ENCODE measurements at places on chromosomes 5 and 9.

GRCh38 chr5:171543148-171543815 is 123.8 kb downstream of the FGF18 start:
- no peak for DNase-seq

DNA sequence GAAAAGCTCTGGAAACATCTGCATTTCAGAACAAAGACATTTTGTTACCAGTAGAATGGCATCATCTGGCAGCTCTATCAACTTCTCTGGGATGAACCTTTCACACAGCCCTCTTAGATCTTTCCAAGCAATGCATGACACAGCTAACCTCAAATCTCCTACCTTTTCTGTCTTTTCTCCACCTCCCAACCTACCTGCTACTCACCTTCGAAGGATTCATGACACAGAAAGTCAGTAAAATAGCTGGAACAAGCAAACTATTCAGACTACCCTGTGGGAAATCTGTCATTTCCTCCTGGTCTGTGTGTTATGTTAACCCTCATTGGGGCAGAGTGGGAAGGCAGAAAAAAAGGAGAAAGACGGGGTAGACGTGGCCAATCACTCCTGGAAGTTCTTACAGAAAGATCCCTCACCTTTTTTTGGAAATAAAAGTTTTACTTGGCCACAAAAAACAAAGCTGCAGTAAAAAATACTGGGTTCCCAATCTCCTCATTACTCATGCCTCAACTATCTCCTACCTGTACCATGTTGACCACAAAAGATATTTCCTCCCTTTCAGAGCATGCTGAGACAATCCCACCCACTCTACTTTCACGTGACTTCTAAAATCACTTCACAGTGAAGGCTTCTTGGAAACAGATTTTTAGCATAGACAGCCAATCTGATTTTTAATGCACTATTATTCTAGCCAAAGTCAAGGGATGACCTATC is 362.1 kb upstream of the RFX3 start:
- DNase-seq: no peak

- DNase-seq: no peak
These were observed 66.9 kb downstream of the ZCCHC7 start for GRCh38 chr9:37187292-37187691.

DNA sequence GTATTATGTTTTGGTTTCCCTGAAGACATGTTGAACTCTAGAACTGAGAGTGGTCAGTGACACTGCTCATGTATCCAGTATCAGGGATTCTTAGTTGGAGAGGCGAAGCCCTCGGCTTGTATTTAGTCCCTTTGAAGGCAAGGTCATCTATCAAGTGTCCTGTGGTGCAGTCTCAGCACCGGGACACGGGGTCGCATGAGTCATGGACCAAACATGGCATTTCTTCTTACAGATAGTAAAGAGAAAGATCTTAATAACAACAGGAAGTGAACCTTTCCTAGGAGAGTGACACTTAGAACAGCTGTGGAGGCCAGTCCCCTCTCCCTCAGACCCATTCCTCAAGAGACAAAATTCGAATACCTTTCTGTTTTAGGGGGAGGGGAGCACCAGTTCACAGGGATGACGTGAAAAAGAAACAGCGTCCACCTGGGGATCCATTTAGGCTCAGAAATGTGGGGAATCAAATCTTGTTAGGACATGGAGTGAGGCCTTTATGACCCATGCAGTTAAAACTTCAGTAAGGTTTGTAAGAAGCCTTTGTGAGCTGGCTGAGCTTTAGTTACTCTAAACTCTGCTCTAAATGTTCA is 86.5 kb downstream of the ADGRV1 start:
- no peak for DNase-seq

DNA sequence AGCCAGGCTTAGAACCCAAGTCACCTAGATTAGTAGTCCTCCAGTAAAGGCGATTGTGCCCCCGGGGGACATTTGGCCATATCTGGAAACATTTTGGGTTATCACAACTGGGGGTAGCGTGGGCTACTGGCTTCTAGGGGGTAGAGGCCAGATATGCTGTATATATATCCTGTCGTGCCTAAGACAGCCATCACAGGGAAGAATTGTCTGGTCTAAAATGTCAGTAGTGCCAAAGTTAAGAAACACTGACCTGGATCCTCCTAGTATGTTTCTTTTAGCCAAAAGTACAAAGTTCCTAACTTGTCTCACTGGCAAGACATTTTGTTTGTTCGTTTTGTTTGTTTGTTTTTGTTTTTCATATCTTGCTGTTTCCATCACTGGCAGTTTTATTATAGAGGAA is 13.8 kb downstream of the RABEPK start:
- DNase-seq: no peak

- no peak for DNase-seq
These were observed 154.4 kb downstream of the GLIS3 start for GRCh38 chr9:4145482-4145881.

DNA sequence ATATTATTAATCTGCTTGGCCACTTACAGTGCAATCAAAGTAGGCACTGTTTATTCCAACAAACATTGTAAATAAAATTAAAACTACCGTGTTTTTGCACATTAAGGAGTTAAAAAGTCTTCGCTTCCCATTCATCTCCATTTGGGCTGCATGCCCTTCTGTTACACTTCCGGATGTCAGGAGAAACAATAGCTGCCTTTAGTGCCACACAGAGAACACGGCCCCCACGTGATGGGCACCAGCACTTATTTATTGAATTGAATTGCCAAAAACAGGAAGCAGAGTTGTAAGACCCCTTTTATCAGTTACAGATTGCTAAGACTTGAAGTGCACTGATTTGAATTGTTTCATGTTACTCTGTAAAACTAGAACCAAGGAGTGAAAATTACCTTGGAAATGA is 80.4 kb downstream of the LHFPL2 start:
- no peak for DNase-seq

DNA sequence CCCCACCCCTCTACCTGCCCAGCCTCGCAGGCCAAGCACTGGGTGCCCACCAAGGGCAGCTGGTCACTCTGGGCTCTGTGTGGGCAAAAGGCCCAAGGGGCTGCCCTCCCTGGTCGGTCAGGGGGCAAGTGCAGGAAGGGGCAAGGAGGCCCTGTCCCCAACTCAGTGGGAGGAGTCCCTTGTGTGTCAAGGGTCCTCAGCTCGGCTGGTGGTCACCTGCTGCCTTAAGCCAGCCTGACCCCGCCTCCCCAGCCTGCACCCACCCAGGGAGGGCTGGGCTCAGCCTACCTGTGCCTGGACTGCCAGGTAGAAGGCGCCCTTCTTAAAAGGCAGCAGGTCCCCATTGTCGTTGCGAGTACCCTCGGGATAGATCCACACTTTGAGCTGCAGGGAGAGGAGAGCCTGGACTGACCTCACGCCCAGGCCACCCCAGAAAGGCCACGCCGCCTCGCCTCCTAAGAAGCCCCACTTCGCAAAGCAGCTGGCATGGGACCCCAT is 10.9 kb downstream of the AGPAT2 start:
- DNase-seq: no peak

- no peak for DNase-seq
These were observed 11.7 kb upstream of the CFAP157 start for GRCh38 chr9:127694890-127695720.

DNA sequence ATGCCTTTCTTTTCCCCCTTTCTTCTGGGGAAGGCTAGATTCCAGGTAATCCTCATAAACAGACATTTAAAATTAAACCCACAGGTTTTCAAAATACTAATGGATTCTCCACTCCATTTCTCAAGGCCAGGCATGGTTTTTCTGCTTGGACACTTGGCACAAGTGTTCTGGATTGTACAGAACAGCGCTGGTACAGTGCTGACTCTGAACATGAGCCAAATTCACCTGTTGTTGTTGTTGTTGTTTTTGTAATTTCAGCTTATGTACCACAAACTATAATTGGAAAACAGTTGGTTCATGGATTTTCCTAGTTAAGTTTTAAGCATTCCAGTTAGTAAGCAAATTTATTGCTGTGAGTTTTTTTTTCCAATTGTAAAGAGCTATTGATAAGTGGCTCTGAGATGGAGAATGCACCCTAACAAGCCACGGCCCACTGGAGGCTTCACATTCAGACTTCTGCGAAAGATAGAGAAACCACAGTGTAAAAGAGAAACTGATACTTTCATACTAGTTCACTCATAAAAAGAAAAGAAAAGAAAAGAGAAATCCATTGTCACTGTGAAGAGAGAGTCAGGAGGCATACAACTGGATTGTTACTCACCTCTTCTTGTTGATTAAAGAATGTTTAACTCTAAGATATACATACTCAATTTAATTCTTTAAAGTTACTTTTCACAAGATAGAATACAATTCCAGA is 16.2 kb upstream of the ITGA1 start:
- no peak for DNase-seq

DNA sequence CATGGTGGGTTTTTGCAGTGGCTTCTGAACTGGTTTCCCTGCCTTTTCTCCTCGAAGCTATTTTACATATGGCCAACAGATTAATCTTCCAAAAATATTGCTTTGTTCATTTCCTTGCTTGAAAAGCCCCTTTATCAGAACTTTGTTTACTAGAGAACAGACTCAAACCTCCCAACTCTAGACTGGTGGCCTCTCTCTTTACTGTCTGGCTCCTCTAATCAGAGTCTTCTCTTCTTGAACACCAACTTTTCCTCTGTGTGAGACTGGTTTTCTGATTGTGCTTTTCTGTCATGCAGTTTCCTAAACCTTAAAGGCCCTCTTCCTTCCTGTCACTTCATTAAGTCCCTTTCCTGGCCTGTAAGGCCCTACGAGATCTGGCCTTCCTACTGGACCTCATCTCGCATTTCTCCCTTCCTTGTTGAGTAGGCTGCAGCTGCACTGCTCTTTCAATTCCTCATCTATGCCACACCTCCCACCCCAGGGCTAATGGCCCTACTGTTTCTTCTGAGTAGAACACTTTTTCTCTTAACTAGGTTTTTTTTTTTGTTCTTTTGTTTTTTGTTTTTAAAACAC is 5.7 kb downstream of the C9orf43 start:
- DNase-seq: no peak

GRCh38 chr9:15485836-15486666 is 24.7 kb downstream of the PSIP1 start:
- DNase-seq: no peak

DNA sequence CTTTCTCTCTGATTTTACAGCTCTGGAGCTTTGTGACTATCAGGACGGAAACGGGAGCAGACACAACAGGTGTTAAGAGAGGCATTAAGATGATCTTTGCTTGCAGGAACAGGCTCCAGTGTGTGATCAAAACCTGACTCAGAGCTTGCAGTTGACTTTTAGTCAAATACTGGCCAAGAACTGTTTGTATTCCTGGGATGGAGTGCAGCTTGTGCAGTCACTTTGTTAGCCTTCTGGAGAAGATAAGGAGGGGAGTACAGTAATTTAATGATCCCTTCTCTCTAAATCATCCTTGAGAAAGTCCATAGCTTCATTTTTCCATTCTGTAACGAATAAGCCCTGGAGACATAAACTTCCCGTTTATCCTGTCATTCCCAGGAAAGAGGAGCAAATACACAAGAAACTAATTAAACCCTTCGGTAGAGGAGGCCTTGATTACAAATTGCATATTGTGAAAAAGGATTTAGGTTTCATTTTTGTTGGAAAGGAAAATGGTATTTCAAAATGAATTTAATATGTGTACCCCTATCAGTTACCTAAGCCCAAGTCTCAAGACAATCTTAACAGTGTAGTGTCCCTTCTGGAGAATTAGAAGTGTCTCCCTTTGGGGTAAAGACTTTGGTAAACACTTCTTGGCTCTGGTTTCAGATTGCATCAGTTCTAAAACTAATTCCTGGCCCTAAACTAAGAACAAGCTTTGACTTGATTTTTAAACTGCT is 3.1 kb upstream of the STOM start:
- DNase-seq: no peak

GRCh38 chr5:107474361-107474715 is 196.4 kb downstream of the EFNA5 start:
- no peak for DNase-seq

- no peak for DNase-seq
These were observed 230.1 kb downstream of the PAX5 start for GRCh38 chr9:36803961-36804360.

DNA sequence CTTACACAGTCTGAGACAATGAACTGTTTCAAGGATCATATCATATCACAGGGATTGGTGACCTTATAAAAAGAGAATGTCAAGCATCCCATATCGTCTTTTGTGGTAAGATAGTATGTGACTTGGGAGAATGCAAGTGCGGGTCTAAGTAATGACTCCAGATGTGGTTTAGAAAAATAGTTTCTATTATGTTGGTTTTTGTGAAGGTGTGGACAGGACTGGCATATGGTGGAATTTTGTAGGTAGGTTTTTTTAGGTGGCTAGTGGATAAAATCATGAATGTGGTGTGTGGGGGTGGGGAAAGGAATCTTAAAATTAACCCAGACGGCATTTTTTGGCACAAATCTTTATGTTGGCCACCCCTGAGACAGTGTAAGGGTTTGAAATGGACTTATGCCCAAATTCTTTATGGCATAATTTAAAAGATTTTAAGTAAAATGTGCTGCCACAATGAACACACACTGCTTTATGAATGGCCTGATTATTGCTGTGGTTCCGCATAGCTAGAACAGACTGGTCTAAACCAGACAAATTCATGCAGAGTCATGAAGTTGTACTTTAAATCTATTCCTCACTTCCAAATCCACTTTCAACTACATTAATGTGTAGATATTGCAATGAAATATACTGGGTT is 204.8 kb upstream of the HAPLN1 start:
- no peak for DNase-seq

- DNase-seq: no peak
These were observed 180.0 kb downstream of the FGF18 start for GRCh38 chr5:171599411-171599810.

- no peak for DNase-seq
These were observed 61.6 kb upstream of the C9orf72 start for GRCh38 chr9:27634879-27635278.

DNA sequence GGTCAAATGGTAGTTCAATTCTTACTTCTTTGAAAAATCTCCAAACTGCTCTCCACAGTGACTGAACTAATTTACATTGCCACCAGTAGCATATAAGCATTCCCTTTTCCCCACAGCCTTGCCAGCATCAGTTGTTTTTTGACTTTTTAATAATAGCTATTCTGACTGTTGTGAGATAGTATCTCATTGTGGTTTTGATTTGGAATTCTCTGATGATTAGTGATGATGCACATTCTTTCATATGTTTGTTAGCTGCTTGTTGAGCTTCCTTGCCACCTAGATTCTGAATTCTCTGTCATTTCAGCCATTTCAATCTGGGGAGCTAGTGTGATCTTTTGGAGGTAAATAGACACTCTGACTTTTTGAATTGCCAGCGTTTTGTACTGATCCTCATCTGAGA is 24.0 kb downstream of the CDK20 start:
- no peak for DNase-seq

GRCh38 chr5:148374690-148375360 is 8.9 kb upstream of the FBXO38 start:
- no peak for DNase-seq

- DNase-seq: no peak
These were observed 114.7 kb upstream of the IL7R start for GRCh38 chr5:35741971-35742370.
